SHP77 treated with DMSO at 0.1 percent for 48 hours (cell line): ENCODE measurements at places on chromosomes 11 and 22.
A peak's percentile ranks its signal among the peaks of the same experiment; 100 is the strongest.

- no peak for DNase-seq
These were observed 868 bp upstream of the MYEOV start for GRCh38 chr11:69293087-69293486.

- no peak for DNase-seq
These were observed at the start of gene GAB2 for GRCh38 chr11:78417175-78417887. TSS of gene GAB2 (minus strand) at chr11:78417820. CDS start at chr11:78417720, 100 bp downstream.

GRCh38 chr11:68116126-68116525 is 5.1 kb downstream of the CHKA start:
- no peak for DNase-seq

DNA sequence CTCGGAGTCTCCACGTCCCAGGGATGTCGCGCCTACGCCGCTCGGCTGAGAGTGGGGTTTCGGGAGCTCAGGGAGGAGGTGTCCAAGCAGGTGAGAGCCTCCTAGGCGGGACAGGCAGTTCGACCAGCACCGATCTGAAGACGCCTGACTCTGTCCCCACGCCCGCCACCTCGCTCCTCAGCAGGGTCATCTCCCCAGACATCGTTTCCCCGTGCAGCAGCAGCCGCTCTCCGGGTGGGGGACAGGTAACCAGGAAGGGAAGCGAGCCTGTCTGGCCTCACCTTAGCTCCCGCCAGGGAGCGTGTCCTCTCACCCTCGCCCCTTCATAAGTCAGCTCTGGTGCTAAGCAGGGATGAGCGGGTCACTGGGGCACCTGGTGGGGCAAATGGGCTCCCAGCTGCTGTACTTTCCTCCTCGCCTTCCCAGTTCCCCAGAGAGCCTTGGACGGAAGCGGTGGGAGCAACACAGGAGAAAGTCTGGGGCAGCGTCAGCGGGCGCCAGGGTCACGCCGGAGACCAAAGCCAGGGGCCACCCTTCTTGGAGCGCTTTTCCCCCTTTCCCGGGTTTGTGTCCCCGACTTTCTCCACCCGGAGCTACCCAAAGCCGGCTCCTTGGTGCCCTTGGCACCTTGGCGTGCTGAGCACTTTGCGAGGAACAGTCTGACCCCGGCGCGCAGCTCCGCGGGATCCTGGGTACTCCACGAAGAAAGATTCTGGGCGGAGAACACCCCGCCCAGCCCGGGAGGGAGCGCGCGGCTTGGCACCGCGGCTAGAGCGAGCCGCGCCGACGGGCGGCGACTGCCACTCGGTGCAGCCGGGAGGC is 1.6 kb downstream of the SPON1 start:
- no peak for DNase-seq

DNA sequence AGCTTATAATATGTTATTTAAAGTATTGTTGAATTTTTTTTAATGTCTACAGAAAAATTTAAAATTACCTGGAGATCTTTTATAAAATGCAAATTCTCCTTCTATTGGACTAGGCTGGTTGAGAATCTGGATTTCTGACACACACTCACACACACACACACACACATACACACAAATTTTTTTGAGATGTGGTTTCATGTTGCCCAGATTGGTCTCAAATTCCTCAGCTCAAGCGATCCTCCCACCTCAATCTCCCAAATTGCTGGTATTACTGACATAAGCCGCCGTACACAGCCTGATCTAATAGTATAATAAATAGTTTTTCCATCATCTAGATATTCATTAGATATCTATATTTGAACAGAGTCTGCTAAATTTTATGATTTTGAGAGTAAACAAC is 4.5 kb upstream of the RFPL1 start:
- no peak for DNase-seq

- DNase-seq: no peak
These were observed 627 bp downstream of the DNAJC4 start for GRCh38 chr11:64230985-64231365.

DNA sequence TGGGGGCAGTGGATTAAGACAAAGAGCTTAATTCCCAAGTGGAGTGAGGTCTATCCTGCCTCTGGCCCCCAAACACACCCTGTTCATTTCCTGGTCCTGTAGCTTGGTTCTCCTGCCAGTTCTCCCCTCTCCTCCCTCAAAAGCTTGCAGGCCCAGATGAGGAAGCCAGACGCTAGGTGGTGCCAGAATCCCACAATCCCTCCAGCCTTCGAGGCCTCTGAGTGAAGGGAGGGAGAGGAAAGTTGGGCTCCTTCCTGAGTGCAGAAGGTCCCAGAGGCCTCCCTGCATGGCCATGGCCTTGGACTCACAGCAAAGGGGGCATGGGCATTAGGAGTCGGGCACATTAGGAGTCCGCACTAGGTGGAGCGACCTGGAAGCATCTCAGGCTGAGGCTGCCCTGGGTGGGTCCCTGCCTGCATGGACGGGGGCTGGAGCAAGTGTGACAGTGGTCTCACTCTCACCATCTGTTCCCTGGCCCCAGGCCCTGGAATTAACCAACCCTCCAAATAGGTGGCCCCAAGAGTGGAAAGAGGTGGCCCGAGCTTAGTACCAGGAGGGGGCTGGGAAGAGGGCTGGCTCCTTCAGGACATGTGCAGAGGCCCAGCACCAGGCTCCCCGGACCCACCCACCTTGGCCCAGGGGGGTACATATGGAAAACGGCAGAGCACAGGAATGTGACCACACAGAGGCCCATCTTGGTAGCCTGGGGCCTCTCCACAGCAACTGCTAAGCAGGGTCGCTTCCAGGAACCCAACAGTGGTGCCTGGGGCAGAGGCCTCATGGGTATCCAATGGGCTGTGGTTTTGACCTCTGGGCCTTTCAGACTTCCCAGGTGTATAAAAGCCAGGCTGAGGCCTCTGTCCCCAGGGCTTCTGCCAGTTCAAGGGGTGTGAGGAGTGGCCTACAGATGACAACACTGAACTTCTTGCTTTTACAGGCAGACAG is 5.2 kb downstream of the FXYD2 start:
- peak; percentile 37 for DNase-seq

DNA sequence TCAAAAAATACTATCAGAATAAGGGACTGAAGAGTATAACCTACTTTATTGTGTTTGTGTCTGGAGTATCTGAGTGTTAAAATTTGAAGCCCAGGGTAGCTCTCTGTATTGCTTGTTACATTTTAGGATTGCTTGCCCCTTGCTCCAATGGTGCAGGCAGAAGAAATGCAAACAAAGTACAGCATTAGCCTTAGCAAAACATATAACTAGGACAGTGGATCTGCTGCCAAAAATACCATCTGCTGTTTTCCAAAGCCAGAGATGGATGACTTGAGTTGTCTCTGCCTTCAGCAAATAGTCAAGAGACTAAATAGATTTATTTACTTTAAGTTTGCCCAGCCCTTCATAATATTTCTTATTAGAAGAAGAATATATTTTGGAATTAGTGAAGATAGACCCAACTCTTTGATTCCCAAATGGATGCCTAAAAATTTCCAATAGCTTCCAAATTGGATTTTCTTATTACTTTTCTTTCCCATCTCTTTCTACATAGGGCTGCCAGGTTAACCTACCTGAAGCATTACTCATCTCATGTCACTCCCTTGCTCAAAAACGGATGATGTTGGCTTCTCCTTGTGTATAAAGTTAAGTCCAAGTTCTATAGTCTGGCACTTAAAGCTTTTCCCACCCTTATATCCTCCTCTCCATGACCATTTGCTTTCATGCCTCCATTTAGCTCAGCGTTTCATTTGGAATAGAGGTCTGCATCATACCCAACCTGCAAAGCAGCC is 66.3 kb downstream of the LDLRAD3 start:
- DNase-seq: peak; percentile 72

DNA sequence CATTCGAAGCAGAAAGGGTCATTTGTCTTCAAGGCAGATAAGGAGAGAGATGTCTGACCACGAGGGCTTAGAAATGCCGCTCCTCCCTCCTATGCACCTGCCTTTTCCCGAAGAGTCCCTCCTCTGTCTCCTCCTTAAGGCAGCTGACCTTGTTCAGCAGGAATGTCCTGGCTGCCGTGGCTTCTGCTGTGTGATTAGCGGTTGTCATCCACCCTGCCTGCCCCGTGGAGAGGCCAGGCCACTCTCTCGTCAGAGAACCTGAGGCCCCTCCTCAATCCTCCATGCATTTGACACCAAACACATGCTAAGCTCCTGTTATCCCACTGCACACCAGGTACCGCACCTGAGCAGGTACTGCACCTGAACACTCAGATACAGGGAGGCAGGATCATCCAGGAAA is 834.6 kb downstream of the TBC1D22A start:
- no peak for DNase-seq

GRCh38 chr11:70650075-70650909 is 252.0 kb downstream of the CTTN start:
- DNase-seq: no peak

DNA sequence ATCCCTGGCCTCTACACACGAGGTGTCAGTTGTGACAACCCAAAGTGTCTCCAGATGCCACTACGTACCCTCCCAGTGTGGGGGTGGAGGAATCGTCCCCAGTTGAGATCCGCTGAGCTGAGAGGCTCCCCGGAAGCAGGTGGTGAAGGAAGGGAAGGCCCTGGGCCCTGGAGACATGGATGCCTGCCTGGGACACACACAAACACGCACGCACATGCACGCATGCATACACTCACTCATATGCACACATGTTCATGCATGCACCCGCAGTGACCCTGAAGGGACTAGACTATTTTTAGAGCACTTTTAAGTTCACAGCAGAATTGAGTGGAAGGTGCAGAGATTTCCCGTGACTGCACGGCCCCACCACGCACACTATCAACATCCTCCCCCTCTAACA is 50.9 kb downstream of the PARVB start:
- DNase-seq: no peak

- DNase-seq: peak; percentile 6
These were observed 1.5 kb upstream of the LARGE1 start for GRCh38 chr22:33921525-33922348.

- DNase-seq: no peak
These were observed 946.2 kb downstream of the LRRC4C start for GRCh38 chr11:40513281-40513680.

GRCh38 chr22:31943978-31944699 is at the start of gene YWHAH:
TSS of gene YWHAH (plus strand) at chr22:31944535. CDS start at chr22:31944734, 199 bp downstream.
- peak; percentile 85 for DNase-seq

DNA sequence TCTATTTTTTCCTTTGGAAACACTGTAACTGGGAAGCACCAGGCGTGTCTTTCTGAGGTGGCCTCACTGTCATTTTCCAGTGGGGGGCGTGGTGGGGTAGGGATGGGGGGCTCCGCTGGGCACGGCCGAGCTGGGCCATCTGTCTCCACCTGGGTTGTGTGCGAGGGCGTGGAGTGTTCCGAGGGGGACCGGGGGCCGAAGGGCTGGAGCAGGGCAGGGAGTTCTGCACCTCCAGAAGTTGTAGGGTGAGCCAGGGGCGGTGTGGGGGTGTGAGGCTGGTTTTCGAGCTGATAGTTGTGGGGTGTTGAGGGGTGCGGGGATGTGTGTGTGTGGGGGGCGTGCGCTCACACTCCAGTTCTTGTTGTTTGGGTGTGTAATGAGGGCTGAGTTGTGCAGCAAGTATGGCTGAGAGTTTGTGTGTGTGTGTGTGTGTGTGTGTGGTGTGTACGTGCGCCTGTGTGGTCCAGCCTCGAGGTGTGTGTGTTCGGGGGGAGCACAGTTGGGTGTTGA is 10.8 kb downstream of the YPEL4 start:
- no peak for DNase-seq
